ENCODE measurements at places on chromosomes 5 and 9.

GRCh38 chr5:6766604-6767093 lies 53.4 kb downstream of the TENT4A start:
- peak; percentile 28 for DNase-seq

DNA sequence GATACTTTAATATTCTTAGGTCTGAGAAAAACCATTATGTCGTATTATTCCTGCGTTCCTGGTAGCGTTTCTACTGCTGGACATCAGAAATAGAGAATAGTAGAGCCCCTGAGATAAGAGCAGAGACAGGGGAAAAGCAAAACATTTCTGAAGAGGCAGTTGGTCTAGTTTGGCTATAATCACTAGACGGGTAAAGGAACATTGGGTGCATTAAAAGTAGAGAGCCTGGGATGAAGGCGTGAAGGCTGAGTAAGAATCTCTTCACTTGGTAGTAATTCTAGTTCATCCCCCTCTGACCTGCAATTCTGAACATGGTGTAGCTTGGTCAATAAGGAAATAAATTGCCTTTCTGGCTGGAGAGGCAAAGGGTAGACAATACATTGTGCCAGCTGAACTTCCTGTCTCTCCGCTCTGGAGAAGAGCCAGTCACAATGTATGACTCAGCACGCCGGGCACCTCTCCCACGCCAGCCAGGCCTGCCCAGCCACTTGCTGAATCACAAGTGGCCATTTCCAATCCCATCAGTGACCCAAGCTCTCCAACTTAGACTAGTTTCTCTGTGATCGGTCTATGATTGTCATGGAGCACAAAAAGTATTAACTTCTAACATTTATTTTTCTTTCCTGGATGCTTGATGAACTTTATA lies 75.4 kb downstream of the STK32A start:
- DNase-seq = no peak

GRCh38 chr9:131298816-131299215 lies 9.3 kb downstream of the PLPP7 start:
- DNase-seq = no peak

- DNase-seq = no peak
Measured at GRCh38 chr9:116066221-116066620, 87.4 kb upstream of the PAPPA start.

- DNase-seq = no peak
Measured at GRCh38 chr5:173291722-173292658, 36.2 kb downstream of the STC2 start.
